Hair follicle dermal papilla cell (primary cell): ENCODE measurements at places on chromosomes 7 and 10. TPM values are rescaled to one million over a fixed set of nuclear protein-coding genes. Genes with fewer than 3 reads are reported as not detected.

Gene OR13A1
- not detected in 2 replicates for total RNA-seq

Gene FAM25C
- not detected in 2 replicates for total RNA-seq

Gene ZNF365
- total RNA-seq: 3.9 and 4.0 TPM in 2 replicates

Gene OR6B1
- not detected in 2 replicates for total RNA-seq

Gene KRIT1
- total RNA-seq: 49.3 and 56.3 TPM in 2 replicates

Gene BLNK
- total RNA-seq: not detected in 2 replicates

Gene SPDYE2
- total RNA-seq: not detected in 2 replicates
